ENCODE measurements at places on chromosomes 4 and X. TPM values are rescaled to one million over a fixed set of nuclear protein-coding genes. Genes with fewer than 3 reads are reported as not detected.

DNA sequence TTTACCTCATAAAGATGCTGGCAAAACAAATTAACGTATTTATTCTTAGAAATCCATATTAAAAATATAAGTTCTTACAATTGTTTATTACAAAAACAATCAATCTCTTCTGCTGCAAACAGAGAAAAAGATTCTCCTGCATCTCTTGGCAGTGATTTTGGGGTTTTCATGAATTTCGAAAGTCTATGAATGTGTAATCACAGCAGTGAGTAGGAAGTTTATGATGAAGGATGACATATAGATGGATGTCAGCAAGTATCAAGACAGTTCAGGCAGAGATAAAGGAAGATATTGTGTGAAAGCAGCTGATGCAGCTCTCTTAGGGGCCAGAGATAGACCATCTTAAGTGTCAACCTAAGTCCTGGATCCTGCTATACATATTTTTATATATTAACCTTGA is 196.9 kb upstream of the BANK1 start:
- DNase-seq, result no peak

- DNase-seq, result no peak
Observed at GRCh38 chr4:60729194-60729593, 470.9 kb upstream of the ADGRL3 start.

DNA sequence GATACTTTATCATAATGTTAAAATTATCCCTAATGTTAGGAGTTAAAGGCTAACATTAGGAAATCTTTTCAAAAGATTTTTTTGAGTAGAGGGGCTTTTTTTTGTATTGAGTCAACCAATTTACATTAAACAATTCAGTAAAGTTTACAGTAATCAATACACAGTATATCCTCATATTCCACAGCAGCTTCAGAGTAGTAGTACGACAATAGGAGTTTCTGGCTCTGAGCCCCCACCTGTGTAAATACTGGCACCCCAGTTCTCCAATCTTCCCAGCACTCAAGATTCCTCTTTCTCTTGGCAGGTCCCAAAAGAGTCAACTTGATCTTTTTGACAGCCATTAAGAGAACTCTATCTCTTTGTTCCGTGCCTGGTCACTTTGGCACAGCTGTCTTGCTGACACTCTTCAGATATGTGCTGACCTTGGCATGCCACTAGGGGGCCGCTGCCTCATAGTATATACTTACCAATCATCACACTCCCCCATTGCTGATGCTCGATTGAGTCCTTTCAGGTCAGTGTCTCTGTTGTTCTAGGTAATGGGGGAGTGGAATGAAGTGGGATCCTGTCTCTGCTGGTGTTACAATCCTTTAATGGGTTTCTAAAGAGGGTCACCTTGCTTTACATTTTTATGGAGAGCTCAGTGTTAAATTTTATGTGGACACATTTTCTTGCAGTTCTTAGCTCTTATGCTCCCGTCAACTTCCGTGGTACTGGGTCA is 19.5 kb upstream of the CCNI start:
- peak; percentile 75 for DNase-seq

DNA sequence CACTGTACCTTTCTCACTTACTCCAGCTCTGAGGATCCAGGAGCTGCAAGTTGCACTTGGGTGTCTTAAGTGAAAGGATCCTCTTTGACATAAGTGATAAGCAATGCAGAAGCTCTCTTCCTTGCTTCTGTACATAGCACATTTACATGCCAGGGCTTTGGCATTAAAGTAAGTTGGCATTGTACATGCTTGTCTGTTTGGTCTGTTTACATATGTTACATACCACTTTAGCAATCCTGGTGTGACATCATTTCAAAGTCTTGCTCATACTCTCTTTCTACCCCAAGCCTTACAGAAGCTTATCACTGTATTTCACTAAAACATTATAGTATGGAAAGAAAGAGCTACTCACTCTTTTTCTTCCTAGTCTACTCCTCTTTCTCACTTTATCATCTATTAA is 2548.3 kb downstream of the ARAP2 start:
- DNase-seq, result no peak

DNA sequence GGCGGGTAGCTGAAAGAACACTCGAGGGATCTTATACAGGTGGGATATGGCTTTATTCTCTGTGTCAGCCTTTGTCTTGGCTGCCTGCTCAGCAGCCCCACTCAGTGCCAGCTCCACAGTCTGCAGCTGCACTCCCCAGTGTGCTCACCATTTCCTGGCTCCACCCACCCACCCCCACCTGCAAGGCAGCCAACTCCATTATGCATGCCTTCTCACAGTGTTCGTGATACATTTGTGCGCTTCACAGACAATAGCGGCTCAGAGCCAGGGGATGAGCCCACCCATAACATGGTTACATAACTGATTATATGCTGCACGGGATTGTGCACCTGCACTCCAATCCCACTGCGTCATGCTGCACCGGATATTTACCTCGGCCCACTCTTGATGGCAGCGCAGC is 8.8 kb upstream of the TMEM128 start:
- DNase-seq, result no peak

DNA sequence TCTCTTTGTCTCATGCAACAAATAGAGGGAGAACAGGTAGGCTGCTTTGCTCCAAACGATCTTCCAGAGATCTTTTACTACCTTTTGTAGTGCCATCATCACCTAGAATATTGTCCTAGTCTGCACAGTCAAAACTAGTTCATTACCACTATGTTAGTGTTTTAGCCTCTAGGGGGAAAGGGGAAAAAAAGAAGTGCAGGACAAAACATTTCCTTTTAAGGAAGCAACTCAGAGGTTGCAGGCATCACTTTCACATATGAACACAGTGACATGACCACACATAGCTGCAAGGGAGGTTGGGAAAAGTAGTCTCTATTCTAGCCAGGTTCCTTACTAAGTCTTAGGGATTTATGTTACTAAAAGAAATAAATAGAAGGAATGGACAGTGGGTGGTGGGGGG is 39.3 kb upstream of the RAP2C start:
- no peak for DNase-seq

- no peak for DNase-seq
Observed at GRCh38 chr4:56251556-56251955, 135.7 kb downstream of the AASDH start.

GRCh38 chr4:183485411-183486160 is 19.3 kb upstream of the ING2 start:
- DNase-seq, result no peak

GRCh38 chr4:110683601-110684000 is 60.7 kb upstream of the PITX2 start:
- no peak for DNase-seq

GRCh38 chr4:143668930-143669552 is 31.4 kb downstream of the FREM3 start:
- no peak for DNase-seq

DNA sequence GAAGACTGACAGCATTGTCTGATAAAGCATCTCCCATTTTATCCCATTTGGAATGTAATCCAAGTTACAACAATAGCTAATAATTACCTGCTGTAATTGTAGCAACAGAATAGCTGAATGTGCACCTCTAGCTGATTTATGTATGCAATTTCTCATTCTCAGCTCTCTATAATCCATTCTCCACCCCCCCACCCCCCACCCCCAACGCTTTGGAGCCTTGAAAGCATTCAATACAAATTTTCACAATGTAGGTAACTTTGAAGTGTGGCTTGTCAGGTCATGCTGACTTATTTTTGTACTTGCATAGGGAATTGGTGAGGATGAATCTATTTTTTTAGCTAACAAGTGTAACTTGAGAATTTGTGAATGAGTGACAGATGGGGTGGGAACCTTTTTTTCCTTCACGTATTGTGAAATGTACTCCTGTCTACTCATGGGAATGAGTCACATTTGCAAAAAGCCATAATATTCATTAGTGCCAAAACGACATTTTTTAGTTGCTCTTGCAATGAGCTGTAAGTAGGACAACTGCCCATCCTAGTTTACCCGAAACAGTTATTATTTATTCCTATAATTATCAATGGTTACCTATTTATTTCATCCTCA is 159.3 kb downstream of the PALLD start:
- no peak for DNase-seq

- DNase-seq, result no peak
Observed at GRCh38 chr4:90792696-90793095, 665.5 kb downstream of the CCSER1 start.

DNA sequence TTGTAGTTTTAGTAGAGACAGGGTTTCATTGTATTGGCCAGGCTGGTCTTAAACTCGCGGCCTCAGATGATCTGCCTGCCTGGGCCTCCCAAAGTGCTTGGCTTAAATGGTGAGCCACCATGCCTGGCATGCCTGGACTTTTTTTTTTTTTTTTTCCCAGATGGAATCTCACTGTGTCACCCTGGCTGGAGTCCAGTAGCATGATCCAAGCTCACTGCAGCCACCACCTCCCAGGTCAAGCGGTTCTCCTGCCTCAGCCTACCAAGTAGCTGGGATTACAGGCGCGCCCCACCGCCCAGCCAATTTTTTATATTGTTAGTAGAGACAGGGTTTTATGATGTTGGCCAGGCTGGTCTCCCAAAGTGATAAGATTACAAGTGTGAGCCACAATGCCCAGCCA is 8.4 kb downstream of the UBE2K start:
- DNase-seq, result no peak

DNA sequence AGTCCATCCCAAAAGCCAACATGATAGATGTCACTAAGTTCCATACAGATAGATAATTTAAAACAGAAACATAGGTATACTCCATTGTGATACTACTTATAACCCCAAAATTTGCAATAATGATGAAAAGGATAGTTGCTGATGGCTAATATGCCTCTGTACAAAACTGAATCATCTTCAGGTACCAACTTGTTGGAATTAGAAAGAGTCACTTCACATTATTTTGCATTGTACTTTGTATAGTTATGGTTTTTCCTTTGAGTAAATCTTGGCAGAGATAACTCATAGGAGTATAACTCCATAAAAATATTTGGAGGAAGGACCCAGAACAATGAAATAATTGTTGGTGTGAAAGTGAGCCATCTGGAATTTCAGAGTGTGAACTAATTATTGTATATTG is 17.6 kb downstream of the GIMD1 start:
- DNase-seq, result no peak

DNA sequence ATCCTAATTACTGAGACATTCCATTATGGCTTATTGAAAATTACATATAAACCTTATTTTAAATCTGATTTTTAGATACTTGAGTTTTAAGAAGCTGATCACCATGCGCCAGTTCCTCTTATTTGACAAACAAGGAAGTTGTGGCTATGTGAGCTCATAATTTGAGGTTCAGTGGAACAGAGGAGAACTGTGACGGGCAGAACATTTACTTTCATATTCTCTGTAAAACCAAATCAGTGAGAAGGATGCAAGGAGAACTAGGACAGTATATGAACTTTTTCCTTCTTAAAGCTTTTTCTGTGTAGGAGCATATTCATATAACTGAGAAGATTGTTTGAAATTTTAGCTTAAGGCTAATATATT is 25.3 kb downstream of the STIM2 start:
- DNase-seq, result peak; percentile 35

GRCh38 chr4:88865046-88865445 is 167.4 kb upstream of the NAP1L5 start:
- no peak for DNase-seq

DNA sequence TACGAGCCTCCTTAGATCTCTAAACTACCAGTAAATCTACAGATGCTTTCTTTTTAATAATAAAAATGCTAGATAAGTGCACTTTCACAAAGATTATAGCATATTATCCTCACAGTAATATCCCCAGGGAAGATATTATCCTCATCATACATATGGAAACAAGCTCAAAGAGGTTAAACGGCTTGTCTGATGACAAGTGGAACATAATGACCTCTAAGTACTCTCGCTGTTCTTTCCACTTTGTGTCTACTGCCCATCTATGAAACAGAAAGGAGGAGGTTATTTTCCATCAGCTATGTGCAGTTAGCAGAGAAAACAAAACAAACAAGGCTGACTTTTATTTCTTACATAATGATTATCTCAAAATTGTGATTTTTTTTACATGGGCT is 42.8 kb upstream of the PRDM8 start:
- no peak for DNase-seq

DNA sequence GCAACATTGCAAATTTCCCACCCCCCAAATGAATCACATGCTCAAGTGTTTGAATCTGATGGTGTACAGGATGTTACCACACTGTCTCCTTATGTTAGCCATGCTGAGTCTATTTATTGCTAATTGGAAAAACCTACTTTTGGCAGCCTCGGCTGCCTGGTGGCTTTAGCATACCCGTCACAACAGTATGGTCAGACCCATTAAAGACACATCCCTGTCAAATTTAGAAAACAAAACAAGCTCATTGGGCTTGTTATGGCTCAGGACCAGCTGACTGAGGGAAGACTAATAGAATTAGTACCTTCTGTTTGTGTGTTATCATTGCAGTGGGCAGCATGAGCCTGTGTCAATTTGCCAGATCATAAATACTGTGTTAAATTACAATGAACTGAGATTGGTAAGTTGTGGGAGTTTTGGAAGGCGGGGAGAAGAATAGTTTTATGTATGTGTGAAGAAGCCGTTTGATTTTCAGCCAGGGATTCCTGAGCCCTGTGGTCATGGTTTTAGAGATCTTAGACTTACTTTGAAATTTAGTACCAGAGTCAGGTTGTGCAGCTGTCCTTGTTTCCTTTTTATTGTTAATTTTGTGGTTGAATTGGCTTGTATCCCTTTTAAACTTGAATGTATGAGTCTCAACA is 66.8 kb downstream of the POLA1 start:
- no peak for DNase-seq

DNA sequence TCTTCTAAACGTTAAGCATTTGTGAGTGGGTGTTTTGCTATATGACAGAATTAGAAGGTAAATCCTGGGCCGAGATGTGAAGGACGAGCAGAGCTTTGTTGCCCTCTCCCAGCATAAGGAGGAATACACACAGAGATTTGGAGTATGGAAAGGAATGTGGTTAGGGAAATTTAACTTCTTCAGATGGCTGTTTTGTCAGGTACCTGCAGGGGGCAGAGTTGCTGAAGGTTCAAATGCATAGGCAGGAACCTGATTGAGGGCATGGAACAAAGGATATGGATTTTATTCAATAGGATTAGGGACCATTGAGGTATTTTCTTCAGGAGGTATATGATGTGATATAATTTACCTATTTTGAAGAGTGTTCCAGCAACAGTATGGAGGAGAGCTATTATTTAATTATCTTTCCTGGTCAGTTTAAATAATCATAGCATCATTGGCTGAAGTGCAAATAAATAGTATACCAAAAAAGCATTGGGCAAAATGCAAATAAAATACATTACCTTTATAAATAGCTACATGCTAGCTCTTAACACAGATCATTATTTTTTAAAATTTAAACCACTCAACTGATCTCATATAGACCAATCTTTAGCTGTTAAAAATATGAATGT is 143.6 kb downstream of the SLIT2 start:
- peak; percentile 21 for DNase-seq

The CDKL5 gene
- 4.3 TPM for total RNA-seq

The CSAG1 gene
- not detected for total RNA-seq

The GPM6B gene
- total RNA-seq, result 0.88 TPM

The UGDH gene
- total RNA-seq, result 64.9 TPM

The FAM184B gene
- not detected for total RNA-seq

The MAGEC2 gene
- not detected for total RNA-seq

The GPR50 gene
- not detected for total RNA-seq

The XAGE2 gene
- total RNA-seq, result not detected

The TCEAL6 gene
- 0.14 TPM for total RNA-seq

The GAGE2A gene
- not detected for total RNA-seq

The RHOXF1 gene
- not detected for total RNA-seq

The LRP2BP gene
- total RNA-seq, result 1.1 TPM
